Stimulated activated CD4-positive, alpha-beta T cell treated with anti-CD3 and anti-CD28 coated beads, Interleukin-12 subunit alpha, Interleukin-12 subunit beta, amount 100 ng/mL, for 48 hours (primary cell): ENCODE measurements at places on chromosomes 1 and 21.

DNA sequence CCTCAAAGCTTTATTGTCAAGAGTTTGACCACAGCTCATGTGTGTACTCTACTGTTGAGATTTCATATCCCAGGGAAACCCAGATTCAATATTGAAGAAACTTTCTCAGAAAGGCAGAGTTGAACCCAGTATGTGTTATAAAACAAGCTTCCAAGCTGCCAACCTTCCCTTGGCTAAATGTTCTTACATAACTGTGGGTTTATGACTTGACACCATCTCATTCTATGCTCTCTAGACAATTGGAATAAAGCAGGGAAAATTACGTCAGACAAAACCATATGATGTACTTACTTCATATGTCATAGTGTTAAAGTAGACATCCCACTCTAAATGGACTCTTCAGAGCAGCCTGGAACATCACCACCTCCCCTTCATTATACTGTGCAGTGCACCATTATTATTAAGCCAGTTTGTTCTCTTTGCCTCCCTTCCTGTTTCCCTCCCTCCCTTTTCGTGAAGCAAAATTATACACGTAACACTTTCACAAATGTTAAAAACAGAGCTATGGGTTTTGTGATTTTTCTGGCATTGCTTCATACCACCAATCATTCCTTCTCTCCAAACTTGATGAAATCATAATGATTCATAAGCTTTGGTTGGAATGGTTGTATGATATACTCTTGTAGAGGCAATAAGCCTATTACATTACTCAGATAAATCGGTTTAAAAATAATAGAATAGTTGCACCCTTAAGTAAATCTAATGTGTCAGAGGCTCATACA, 507.2 kb downstream of the LTN1 start:
- no peak for DNase-seq

GRCh38 chr1:63874278-63874880, 100.6 kb downstream of the ROR1 start:
- DNase-seq: no peak

DNA sequence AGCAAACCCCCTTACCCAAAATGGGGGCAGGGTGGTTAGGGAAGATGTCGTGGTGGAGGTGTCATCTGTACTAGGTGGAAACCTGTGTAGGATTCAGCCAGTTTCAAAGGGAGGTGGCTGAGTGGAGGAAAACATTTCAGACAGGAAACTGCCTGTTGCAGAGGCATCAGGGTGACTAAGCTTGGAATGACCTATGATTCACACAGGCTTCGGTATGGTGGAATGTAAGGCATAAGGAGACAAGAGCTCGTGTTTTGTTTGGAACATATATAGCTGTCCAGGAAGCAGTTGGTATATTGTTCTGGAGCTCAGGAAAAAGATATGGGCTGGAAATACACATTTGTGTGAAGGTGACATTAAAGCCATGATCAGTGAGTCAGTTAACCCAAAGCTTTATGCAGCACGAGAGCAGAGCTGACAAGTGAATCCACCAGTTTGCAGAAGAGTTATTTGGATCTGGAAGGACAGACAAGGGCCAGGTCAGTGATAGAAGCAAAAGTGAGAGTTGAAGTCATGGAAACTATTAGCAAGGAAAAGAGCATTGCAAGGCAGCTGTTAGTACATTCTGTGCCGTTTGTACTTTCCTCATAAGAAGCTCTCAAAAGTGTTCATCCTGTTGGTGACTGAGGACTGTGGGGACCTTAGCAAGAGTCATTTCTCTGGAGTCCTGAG, 12.2 kb downstream of the UTP25 start:
- DNase-seq: no peak

- no peak for DNase-seq
Observed at GRCh38 chr1:151832318-151832980, 847 bp upstream of the RORC start.

DNA sequence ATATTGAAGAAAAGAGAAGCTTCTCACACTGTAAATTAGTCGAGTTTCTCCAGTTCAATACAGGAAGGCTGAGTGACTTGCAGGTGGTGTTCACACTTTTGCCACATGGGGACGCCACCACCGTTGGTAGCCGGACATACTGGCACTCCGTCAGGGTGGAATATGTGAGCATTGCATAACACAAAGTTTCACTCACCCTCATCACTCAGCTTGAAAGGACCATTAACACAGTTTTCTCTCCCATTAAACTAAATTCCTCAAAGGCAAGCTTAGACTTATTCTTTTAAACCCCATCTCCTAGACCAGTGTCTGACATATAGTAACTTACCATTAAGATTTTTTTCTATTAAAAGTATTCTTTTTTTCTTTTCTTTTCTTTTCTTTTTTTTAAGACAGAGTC, 105.3 kb upstream of the SERBP1 start:
- peak; percentile 33 for DNase-seq
